ENCODE measurements at places on chromosomes 11 and 22.
A peak's percentile ranks its signal among the peaks of the same experiment; 100 is the strongest.

- no peak for DNase-seq
Measured at GRCh38 chr11:4041731-4042391, 52.7 kb upstream of the RRM1 start.

DNA sequence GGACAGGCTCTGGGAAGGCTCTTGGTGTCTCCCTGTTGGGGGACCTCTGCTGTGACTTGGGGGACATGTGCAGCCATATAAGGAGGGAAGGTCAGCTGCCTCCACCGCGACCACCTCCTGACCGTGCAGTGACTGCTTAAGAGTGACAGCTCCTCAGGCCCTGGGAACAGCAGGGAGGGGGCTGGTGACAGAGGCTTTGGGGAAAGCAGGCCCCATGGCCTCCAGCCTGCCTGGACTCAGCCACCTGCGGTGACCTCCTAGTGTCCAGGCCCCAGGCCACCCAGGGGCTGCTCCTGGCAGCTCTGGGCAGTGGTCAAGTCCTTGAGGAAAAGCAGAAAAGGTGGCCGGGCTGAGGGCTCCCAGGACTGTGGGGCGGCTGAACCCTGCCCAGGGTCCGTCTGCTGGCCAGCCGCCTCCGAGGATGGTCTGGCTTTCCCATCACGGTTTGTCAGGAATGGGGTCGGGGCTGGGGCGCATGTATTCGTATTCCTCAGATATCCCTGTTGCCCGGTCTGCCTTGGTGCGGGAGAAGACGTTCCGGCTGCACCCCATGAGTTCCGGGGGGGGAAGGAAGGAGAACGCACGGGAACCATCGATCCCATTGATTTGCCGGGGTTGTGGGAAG is 96.8 kb downstream of the WNT7B start:
- no peak for DNase-seq

- DNase-seq = peak; percentile 56
Measured at GRCh38 chr11:45209891-45210699, 63.7 kb downstream of the PRDM11 start.

DNA sequence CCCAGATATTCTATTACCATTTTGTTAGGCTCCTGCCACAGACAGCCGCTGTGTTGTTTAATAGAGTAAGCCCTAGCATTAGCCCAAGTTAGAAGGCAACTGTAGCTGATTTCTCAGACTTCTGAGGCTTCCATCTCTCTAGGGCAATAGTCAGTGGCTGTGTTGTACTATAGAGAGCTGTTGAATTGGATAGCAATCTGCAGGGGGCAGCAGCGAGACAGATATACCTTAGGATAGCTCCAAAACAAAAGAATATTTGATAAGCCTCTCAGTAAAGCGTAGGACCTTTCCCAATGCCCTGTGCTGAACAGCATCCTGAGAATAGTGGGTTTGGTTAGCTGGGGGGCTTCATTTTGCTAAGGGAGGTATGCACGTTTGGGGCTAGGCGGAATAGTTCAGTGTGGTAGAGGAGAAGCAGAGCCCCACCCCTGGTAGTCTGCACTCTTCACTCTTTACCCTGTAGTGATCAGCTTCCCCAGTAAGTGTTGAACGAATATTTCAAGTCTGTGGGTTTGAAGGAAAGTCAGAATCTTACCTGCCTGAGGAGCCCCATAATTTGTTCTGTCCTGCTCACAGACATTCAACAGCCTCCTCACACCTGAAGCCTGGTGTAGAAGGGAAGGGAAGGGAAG is 515.1 kb downstream of the INSC start:
- no peak for DNase-seq

DNA sequence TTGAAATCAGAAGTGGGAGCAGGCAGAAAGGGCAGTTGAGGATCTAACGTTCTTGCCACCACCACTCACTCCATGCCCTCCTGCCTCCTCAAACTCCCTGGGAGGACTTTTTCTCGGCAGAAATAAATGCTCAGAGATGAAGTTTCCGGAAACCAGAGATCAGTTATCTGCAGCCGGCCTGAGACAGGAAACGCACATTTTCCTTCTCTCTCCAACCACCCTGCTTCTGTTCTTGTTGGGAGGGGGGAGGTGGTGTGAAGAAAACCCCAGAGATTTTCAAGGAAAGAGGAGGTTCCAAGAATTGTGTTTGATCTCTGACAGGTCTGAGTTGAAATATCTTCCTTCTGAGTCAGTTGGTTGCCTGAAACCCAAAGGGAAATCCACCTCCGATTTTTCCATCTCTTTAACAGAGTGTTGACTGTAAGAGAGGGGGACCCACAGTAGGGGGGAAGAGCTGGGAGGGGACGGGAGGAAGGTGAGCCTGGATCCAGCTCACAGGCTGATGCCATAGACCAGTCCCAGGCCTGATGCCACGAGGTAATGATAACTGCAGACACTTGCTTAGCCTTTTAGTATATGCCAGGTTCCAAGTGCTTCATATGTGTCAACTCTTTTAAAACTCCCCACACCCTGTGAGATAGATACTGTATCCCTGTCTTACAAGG is 100.8 kb downstream of the TRAF6 start:
- peak; percentile 70 for DNase-seq
